ENCODE measurements at places on chromosomes 13 and 19.

DNA sequence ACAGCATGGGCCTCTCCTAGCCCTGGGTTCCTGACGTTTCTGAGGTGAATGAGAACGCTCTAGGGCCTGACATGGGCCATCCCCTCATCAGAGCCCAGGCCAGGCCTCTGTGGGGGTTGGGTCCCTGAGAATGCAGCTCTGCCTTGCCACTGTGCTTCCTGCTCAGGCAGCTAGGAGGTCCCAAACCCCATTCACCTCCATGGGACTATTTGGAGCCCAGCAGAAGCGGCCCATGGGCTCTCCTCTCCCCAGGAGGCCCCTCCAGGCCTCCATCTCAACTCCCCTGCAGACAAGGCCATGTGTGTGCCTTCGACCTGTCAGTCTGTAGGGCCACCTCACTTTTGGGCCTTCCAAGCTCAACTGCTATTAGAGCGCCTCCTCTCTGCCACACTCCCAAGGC is 36.9 kb downstream of the ELL start:
- DNase-seq, result no peak

- DNase-seq, result no peak
Measured at GRCh38 chr13:75762076-75762937, 126.2 kb downstream of the LMO7 start.

- no peak for DNase-seq
Measured at GRCh38 chr13:90551253-90551652, 796.2 kb upstream of the MIR17HG start.

DNA sequence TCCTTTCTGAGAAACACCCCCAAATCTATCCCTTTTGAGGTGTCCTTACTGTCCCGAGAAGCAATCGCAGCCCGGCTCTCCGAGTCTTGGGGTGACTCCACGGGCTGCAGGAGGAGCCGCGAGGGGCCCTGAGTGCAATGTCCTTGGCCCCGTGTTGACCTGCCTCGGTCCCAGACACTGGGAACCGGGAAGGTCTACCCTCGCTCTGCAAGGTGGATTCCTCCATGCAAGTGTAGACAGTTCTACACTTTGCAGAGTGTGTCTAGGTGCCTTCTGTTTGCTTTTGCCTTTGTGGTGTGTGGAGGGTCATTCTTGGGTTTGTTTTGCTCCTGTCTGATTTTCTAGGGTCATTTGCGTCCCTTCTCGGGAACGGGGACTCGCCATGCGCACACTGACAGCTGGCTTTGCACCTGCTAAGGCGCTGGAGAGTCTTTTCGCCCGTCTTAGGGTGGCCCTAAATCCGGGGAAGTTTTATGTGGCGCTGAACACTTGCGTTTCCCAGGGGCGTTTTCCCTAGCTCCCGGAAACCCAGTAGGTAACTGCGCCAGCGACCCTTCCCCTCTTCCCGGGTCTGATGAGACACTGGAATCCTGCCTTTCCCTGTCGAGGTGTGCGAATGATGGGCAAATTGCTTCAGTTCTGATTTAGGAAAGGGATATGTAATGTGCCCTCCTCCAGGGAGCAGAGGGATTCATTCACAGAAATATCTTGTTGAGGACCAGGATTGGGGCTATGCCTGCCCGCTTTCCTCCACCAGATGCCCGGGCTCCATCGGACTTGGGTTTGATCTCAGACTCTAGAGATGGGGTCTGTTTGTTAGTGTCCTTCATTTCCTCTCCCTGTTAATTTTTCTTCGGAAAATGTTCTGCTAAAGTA is 755 bp downstream of the SERTM1 start:
- DNase-seq, result no peak

DNA sequence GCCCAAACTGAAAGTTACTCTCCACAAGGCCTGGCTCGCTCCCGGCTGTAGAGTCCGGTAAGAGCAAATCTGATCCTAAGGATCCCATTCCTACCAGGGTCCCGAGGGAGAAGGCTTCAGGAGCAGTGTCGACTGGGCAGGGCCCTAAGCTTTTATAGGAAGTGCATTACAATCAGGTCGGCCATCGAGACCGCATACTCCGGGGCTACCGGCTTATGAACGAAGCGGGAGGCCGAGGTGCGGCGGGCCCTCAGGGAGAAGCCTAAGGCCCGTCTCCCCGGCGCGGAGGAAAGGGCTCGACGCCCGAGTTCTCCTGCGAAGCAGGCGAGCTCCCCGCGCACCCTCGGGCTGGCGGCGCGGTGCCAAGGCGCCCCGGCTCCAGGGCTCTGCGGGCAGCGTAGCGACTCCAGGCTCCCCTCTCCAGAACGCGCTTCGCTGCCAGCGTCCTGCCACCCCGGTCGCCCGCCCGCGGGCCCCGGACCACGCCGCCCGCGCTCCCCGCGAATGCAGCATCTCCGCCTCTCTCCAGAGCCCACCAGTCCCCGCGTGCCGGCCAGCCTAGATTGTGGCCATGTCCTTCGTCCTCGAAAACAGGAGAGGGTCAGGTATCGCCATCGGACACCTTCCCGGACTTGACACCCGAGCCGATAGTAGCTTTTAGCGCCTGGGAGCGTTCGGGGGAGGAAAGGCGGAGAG is 1.4 kb downstream of the EFNB2 start:
- DNase-seq, result peak; percentile 23

DNA sequence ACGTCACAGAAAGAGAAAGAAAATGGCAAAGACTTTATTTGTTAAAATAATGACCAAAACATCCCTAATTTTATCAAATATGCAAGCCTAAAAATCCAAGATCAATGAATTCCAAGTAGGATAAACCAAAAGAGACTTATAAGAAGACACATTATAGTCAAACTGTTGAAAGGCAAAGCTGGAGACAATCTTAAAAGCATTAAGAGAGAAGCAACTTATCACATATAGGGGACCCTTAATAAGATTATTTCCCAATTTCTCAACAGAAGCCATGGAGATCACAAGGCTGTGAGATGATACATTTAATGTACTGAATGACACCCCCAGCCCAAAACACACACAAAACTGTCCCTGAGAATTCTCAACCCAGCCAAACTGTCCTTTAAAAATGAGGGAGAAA is 228.7 kb downstream of the COG6 start:
- no peak for DNase-seq

DNA sequence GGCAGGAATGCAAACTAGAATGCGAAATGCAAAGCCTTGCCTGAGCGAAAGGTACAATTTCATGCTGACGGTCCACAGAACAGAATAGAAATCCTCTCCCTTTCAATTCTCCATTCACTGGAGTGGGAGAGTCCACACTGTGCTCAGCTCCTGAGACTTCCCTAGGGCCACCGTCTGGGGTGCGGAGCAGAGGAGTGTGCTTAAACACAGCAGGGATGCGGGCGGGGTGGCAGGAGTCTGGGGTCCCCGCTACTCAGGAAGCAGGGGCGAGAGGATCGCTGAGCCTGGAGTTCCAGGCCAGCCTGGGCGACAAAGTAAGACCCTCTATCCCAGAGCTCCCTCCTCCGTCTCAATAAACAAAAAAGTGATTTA is 552 bp upstream of the ZNF816 start:
- DNase-seq, result no peak

- no peak for DNase-seq
Measured at GRCh38 chr19:50266896-50267295, 62.3 kb downstream of the KCNC3 start.

GRCh38 chr13:60654415-60654814 is 257.4 kb downstream of the TDRD3 start:
- DNase-seq, result no peak

GRCh38 chr19:10395436-10395835 is 7.9 kb downstream of the CDC37 start:
- DNase-seq, result no peak

DNA sequence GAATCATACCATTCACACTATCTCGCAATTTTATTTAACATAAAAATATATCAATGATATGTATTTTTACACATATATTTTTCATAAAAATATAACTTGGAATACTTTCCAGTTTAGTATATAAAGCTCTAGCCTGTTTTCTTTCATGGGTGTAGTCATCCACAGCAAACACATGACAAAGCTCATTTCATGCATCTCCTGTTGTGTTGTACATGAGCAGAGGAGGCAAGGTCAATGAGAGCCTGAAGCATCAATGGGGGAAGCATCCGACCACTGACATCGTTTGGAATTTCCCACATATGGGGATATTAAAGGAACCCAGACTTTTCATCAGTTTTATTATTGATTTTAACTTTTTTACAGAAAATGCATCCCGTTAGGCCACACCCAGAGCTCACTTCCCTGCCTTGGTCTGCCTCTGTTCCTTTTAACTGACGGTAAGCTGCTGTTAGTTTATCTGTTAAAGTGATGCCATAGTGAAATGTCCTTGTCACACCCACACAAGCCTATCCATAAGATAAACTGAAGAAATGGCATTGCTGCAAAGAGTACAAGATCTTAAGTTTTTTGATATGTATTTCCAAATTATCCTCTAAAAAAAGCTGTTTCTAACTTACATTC is 44.0 kb downstream of the MIPEP start:
- no peak for DNase-seq

GRCh38 chr13:78317030-78317429 is 286.3 kb downstream of the POU4F1 start:
- no peak for DNase-seq

- DNase-seq, result peak; percentile 59
Measured at GRCh38 chr13:99258946-99259345, 767 bp upstream of the GPR18 start.

GRCh38 chr13:43289470-43290255 is 266.3 kb downstream of the DNAJC15 start:
- no peak for DNase-seq

- no peak for DNase-seq
Measured at GRCh38 chr13:45341799-45342500, 967 bp upstream of the TPT1 start.

DNA sequence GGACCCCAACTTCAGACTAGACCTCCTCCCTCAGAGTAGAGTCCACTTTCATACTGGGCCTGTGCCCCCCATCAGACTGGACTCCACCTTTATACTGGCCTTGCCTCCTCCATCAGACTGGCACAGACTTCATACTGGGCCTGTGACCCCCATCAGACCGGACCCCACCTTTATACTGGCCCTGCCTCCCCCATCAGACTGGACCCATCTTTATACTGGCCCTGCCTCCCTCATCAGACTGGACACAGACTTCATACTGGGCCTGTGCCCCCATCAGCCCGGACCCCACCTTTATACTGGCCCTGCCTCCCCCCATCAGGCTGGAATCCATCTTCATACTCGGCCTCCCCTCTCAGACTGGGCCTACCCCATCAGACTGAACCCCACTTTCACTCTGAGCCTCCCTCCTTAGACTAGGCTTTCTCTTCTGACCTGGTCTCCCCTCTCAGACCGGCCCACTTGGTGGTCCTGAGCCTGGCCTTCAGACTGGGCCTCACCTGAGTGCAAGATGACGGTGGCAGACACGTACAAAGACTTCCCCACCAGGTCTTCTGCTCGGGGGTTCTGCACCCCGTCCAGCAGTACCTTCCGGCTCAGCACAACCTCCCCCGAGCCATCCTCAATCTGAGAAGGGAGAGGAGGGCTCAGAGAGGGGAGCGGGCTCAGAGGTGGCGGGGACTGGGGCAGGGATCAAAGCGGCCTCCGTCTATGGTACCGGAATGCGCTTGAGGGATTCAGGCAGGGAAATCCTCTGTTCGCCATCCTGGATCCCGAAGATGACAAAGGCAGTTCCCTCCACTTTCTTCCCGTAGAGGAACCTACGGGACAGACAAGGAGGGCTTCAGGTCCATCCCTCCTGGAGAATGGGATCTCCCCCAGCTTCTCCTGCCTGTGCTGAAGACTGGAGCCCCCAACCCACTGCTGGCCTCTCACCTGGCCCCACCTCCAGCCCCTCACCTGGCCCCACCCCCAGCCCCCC is 7.5 kb downstream of the C3 start:
- no peak for DNase-seq

DNA sequence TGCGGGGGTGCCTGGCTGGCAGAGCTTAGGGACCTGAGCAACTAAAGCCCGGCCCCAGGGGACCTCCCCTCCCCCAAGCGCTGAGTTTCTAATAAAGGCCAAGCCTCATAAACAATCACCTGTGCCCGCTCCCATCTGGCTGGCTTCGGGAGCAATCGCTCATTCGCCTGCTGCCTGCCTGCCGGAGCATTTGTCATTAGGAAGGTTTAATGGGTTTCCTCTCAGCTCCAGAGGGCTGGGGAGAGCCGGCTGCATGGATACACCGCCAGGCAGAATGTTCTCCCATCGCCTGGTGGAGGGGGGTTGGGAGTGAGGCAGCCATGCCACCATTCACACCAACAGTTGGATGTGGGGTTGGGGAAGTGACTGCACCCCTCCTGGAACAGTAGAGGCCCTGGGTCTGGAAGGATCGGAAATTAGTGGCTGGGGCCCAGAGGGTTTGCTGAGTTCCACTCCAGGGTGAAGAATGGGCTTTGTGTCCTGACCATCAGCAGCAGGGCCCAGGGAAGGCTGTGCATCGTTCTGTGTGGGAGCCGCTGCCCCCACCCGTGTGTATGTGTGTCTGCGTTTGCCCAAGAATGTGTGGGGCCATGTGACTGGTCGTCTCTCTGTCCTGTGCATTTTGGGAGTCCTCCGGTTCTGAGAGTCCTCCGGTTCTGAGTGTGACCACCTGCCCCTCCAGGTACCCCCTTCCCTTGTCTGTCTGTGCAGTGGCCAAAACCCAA is 15.3 kb downstream of the PIN1 start:
- no peak for DNase-seq

GRCh38 chr19:19466201-19466600 is 49.1 kb downstream of the TSSK6 start:
- no peak for DNase-seq

All from bone marrow (tissue), 2 donors.